Effector memory CD8-positive, alpha-beta T cell (primary cell): ENCODE measurements at places on chromosomes 16 and 17.

DNA sequence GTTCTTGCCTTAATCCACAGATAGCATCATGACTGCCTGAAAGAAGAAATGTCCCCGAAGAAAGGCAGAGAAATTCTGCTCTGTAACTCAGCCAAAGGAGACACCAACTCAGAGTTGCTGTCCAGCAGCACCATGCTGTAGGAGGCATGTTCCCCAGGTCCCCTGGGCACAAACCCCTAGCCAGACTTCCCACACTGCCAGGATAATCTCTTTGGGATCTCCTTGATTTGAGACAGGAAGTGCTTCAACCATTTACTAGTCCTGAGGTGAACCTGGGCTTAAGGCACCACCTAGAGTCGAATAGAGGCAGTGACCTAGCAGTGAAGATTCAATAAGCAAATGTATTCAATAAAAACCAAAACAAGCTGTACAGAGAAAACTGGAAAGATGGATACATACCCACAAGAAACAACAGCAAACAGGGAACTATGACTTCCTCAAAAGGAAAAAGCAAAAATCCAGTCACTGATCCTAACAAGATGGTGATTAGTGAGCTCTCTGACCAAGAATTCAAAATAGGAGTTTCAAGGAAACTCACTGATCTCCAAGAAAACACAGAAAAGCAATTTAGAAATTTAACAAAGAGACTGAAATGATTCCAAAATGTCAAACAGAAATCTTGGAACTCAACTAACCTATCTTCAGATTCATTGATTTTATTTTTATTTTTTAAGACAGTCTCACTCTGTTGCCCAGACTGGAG is 5.7 kb downstream of the OR4D2 start:
- DNase-seq: peak; percentile 40

DNA sequence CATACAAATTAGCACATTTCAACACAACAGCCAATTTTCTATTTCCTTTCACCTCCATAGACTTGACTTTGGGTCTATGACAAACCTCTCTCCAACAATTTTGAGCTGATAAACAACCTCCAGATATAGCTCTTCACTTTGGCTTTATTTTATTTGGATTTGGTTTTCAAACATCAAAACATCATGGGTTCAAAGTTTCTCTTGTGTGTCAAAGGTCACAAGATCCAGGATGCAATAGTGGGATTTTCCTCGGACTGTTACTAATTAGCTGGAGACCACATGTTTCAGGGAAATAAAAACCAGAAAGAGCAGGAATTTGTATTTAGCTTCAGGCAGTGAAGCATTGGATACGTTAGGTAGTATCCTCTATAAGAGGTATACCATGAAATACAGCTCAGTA is 351.0 kb upstream of the SOX9 start:
- no peak for DNase-seq

DNA sequence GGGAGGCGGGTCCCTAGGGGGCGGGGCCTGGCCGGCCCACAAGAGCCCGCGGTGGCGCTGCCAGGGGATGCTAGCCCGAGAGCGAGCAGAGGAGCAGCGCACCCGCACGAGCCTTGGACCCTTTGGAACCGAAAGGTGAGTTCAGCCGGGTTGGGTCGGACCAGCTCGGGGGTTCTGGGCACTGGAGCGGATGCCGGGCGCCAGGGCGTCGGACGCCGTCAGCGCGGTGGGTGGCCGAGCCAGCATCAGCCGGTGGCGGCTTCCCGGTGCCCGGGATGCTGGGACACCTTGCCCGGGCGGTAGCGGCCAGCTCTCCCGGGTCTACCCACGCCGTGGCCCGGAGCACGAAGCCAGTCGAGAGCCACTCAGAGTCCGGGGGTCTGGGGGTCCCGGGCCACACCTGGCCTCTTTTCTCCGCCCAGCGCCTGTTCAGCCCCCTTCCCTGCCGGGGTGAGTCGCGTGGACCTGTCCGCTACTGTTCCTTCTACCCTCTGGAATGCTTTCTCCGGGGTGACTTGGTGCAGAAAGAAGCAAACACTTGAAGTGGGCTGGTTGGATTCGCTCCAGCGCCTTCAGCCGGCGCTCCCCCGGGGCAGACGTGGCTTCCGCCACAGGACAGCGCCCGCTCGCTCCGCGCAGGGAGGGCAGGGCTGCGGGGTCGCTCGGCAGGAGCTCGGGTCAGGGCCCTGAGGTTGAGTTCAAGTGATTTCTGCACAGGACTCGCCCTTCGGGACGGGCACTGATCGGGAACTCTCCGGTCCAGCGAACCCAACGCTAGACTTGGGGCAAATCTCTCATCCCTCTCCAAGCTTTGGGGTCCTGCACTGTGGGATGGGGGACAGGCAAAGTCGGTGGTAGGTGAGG is at the start of gene SCNN1G:
Gene SCNN1G (plus strand): TSS at position 67 of the 864 bp plus-strand sequence. CDS start 3,527 bp downstream, outside the sequence.
- no peak for DNase-seq

GRCh38 chr16:85309656-85310587 is 197.7 kb upstream of the CIBAR2 start:
- no peak for DNase-seq

DNA sequence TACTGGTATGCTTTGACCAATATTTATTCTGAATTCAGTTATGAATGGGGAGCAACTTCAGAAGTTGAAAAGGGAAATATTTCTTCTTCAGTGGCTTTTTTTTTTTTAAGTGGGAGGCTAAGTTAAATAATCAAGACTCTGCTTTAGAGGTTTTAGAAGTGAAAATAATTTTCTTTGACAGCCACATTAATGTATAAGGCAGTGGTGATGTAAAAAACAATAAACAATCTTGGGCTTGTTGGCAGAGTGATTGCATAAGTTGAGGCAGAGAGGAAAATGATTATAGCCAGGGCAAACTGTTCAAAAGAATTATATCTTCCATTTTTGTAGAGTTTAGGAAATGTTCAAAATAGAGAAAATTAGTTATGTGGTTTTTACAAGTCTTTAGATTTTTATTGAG is 5.4 kb upstream of the KRT12 start:
- no peak for DNase-seq

GRCh38 chr16:80056324-80056723 is 455.8 kb upstream of the MAF start:
- DNase-seq: no peak
